ENCODE measurements at places on chromosomes 7 and 10.

DNA sequence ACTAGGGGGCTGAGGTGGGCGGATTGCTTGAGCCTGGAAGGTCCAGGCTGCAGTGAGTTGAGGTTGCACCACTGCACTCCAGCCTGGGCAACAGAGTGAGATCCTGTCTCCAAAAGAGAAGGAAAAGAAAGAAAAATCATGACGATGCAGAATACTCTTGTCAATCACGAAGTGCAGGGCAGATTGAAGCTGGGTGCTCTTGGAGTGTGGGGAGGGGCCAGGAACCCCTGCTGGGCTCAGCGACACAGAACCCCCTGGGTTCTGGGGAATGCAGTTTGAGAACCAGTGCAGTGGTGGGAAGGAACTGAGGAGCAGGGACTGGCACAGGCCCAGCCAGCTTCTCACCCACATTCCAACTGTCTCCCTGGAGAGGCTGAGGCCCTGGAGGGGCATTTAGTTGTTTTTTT is 10.8 kb upstream of the INTS1 start:
- no peak for DNase-seq

- no peak for DNase-seq
These were observed 284.4 kb downstream of the DNAJB6 start for GRCh38 chr7:157621131-157621681.

GRCh38 chr10:97759158-97759887 is 12.5 kb downstream of the SFRP5 start:
- peak; percentile 19 for DNase-seq

DNA sequence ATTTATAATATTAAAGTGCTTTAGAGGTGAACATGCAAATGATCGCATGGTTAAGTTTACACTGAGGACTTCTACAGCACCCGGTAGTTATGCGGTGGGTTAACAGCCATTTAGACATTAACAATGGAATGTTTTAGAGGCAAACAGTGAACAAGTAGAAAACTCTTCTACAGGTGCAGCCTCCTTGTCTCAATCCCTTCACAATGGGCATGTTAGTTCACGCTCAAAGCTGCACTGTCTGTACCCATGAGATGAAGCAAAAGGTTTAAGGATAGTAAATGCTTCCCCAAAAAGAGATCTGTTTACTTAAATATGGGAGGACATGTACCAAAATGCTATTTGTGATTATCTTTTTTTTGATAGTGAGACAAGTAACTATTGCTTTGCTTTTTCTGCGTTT is 25.1 kb downstream of the PUS7 start:
- no peak for DNase-seq

DNA sequence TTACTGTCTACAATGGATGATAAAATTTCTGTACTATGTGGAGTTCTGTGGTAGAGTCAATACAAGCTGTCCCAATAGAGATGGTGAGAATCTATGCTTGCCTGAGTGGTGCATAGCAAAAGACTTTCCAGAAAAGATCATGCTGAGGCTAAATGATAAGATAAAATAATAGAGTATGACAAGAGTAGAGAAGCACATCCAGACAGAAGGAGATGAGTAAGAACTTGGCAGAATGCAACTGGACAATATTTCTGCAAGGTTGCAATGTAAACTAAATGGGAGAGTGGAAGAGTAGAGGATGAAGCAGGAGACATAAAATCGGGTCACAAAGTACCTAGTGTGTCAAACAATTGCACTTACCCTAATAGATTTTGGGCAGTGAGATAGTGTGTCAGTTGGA is 347.6 kb downstream of the MDFIC start:
- DNase-seq, result no peak

GRCh38 chr7:41339913-41340676 is 362.8 kb downstream of the INHBA start:
- DNase-seq, result no peak

DNA sequence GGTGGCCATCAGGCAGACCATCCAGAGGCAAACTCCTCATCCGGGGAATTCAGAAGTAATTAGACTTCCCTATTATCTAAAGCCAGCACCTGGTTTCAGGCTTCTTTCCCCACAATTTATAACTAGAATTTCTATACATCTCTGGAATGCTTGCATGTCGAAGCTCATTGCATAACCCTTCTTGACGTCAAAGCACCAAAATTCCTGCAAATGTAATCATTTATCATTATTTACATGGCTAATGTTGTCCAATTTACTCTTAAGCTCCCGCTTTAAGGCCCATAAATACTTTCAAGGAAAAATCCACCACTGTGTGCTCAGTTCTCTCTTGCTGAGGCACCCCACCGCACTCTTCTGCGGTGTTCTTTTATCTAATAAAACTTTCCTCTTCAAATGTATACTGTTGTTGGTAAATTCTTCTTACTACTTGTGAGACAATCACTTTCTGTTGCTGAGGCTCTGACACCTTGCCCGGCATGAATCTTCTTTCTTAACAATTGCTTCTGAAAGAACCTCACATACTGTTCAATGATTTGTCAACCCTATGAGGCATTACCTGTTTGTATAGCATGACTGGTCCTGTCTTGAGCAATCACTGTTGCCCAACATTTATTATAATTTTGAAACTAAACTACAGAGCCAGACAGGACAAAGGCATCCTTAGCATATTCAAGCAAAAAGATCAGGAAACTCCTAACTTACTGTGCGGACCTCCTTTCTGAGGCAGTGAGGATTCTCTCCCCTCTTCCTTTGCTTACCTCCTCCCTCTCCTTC is 17.4 kb upstream of the GPR141 start:
- DNase-seq, result no peak

DNA sequence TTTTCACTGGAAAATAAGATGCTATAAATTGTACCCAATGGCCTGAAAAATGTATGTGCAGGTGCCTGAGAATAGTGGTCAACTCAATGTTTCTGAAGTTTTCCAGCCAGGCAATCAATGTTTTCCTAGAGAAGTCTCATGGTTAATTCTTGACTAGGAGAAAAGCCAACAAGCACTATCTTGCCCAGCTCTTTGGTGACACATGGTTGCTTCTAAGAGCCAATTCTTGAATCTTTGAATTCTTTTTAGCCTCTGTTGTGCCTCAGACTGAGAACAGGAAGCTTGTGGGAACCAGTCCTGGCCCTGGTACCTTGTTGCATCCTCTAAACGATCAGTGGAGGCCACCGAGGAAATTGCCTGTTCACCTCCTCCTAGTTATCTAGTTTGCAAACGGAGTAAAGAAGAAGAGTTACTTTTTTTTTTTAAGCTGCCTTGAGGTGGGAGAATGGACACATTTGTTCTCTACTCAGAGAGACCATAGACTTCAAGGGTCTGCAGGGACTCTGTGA is 144.0 kb upstream of the MKLN1 start:
- DNase-seq, result no peak

- no peak for DNase-seq
These were observed 74.3 kb upstream of the PCGF5 start for GRCh38 chr10:91146146-91146545.

- no peak for DNase-seq
These were observed 44.7 kb downstream of the EBF3 start for GRCh38 chr10:129919358-129919757.

GRCh38 chr10:61363006-61363405 is 90.2 kb downstream of the TMEM26 start:
- DNase-seq, result no peak

DNA sequence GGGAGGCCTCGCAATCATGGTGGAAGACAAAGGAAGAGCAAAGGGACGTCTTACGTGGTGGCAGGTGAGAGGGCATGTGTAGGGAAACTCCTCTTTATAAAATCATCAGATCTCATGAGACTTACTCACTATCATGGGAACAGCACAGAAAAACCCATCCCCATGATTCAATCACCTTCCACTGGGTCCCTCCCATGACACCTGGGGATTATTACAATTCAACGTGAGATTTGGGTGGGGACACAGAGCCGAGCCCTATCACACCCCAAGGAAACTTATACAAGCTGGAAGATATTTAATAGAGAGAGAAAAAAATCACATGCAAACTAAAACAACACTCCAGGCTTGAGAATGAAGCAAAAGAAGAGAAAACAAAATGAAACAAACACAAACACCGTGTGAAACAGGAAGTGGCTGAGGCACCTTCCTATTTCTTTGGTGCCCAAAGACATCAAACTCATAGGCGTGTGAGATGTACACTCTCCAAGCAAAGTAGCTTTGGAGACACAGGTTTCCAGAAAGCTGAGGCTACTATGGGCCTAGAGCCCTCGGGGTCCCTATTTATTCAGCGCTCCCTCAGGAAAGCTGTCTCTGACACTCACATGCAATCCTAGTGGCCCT is 97.2 kb downstream of the PRKCQ start:
- no peak for DNase-seq

GRCh38 chr10:65291286-65291685 is 1634.5 kb upstream of the LRRTM3 start:
- no peak for DNase-seq

DNA sequence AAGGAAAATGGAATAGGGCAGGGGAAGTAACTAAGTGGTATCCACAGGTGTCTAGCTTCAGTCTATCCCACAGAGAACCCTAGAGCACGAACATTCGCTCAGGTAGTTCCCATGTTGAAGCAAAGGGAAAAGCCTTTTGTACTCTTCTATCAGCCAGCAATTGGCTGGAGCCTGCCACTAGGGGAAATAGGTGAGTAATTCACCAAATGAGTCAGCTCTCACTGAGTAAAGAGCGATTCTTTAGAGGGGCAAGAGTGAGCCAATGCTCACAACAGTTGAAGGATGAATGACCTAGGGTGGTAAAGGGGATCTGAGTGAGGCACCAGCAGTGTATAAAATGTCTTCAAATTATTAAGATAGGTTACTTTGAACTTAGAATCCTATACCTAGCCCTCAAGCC is 94.1 kb upstream of the ZNF800 start:
- no peak for DNase-seq

GRCh38 chr10:129193148-129193547 is 273.9 kb upstream of the MGMT start:
- no peak for DNase-seq

DNA sequence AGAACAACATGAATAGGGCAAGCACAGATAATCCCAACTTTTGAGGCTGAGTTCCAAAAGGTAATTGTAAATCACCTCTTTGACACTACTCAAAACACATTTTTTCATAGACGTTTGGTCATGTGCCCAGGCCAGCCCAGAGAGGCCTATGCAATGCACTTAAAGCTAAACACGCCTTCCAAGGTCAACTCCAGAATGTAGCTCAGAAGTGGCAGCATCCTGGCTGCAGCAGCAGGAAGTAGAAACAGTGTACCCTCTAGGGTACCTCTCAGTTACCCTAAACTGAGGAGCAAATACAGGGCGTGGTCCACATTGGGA is 58.7 kb downstream of the OSBPL3 start:
- no peak for DNase-seq

DNA sequence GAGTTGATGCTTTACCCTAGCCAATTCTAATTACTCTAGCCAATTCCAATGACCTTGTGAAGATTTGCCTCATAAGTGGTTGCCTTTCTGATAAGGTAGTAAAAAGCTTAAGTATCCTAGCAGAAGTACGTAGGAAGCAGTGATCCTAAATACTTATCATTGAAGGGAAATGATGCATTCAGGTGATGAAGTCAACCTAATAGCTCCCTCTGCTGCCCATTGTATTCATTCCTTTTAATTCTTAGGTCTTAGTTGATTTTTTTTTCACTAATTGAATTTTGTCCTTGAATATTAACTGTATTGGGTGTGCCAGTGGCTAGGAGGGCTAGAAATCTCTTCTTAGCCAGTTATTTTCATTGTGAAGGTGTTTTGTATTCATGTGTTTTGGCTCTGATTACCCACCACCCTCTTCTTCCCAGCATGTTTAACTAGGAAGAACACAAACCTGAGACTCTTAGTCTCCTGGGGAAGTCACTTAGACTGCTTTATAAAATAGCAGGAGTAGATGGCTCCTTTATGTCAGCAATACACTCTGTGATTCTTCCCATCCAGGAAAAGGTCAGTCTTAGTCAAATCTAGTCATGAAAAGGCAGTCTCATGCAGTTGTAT is 46.3 kb downstream of the PLEKHA8 start:
- DNase-seq, result no peak

DNA sequence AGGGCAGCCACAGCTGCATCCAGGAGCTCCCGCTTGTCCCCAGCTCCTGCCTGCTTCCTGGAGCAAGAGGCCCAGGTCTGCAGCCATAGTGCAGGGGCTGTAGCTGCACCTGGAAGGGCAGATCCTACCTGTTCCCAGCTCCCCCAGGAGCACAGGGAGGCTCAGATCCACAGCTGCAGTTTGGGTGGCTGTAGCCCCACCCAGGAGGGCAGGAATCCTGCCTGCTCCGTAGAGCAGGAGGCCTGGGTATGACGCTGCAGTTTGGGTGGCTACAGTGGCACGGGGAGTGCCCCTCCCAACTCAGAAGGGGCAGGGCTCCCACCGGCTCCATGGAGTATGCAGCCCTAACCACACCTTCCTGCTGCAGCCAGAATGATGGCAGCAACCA is 26.7 kb upstream of the CDCA7L start:
- DNase-seq, result no peak

- no peak for DNase-seq
These were observed 6.2 kb upstream of the STARD3NL start for GRCh38 chr7:38171623-38172391.

GRCh38 chr7:39623732-39624441 is 515 bp downstream of the RALA start:
- no peak for DNase-seq

DNA sequence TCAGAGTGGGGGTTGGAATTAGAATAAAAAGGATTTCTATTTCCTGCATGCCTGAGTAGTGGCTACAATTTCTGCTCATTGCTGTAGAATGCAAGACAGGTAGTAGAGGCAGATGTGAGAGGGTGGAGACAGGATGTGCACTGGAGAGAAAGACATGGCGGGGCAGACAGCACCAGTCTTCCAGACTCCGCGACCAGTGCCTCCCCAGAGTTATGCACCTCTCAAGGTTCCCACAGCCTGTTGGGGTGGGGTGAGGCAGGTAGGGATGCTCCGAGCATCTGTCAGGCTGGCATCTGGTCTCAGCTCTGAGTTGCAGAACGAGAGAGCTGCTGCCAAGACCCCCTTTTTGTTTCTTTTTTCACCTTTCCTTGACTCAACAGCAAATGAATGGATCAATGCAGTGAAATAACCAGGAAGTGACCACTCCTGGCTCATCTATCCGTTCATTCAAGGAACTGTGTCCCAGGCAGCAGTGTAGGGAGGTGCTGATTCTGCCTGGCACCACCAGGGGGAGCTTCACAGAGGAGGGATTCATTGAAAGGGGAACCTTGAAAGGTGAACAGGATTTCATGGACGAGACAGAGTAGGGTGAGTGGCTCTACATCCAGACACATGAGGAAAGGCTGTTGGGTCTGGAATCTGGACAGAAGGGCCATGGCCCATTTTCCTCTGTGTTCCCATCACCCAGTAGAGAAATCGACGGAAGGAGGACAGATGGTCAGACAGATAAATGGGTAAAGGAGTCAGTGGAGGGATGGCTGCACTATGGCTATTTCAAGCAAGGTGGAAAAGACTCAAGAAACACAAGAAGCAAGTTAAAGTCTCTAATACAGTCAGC is 17.2 kb upstream of the SLC18A3 start:
- DNase-seq, result peak; percentile 53

GRCh38 chr7:79282070-79282694 is 171.3 kb downstream of the MAGI2 start:
- no peak for DNase-seq

Measured in stimulated activated CD4-positive, alpha-beta T cell treated with anti-CD3 and anti-CD28 coated beads, Interleukin-4, amount 100 ng/mL, for 4 hours (primary cell).